ENCODE measurements at places on chromosomes 2 and 18. TPM values are rescaled to one million over a fixed set of nuclear protein-coding genes. Genes with fewer than 3 reads are reported as not detected.

Gene PSMG2
- total RNA-seq: 100 TPM

Gene CIB4
- not detected for total RNA-seq

Gene IHH
- not detected for total RNA-seq

Gene L3MBTL4
- total RNA-seq: not detected

Gene HOXD3
- not detected for total RNA-seq

Gene AQP12A
- total RNA-seq: not detected

Gene PRKCE
- 12.1 TPM for total RNA-seq

Gene LRRC30
- total RNA-seq: not detected

Gene CDK15
- total RNA-seq: not detected

Gene RNMT
- 53.0 TPM for total RNA-seq

Gene ATF2
- 58.5 TPM for total RNA-seq

Gene PIKFYVE
- 27.2 TPM for total RNA-seq

Gene EPG5
- 25.7 TPM for total RNA-seq

Gene HIBCH
- 14.7 TPM for total RNA-seq

Gene HOXD1
- not detected for total RNA-seq

Gene ADAM23
- total RNA-seq: not detected

Gene AGXT
- not detected for total RNA-seq

Gene TBR1
- total RNA-seq: 0.26 TPM

Gene TUBB8B
- total RNA-seq: not detected

Gene RAB6C
- total RNA-seq: not detected

Gene LINC00305
- not detected for total RNA-seq

Gene GNLY
- not detected for total RNA-seq

Measured in MCF 10A (cell line).